ENCODE measurements at places on chromosomes 5 and 9.

GRCh38 chr9:73265876-73266275, 114.2 kb downstream of the ANXA1 start:
- no peak for DNase-seq

DNA sequence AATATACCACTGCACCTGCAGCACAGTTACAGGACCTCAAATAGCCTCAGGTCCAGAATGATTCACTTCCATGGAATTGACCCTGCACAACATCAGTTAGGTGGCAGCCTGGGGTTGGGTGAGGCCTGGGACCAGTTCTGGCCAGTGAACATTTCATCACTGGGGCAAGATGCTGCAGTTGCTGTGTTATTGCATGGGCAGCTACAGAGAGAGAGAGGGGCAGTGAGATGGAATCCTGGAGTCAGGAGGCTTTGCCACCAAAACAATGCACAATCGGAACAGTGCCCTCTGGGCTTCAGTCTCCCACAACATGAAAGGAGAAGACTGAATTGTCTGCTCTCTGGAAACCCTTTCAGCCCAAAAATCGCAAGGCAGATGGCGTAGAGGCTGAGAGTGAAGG, 51.8 kb downstream of the SH3TC2 start:
- no peak for DNase-seq

- no peak for DNase-seq
Observed at GRCh38 chr5:30932273-30933017, 261.0 kb upstream of the CDH6 start.

- DNase-seq, result no peak
Observed at GRCh38 chr5:158159621-158160020, 300.7 kb upstream of the CLINT1 start.

GRCh38 chr5:171956887-171957495, 49.4 kb downstream of the FBXW11 start:
- no peak for DNase-seq

- DNase-seq, result no peak
Observed at GRCh38 chr9:127569886-127570401, 42.1 kb upstream of the STXBP1 start.

GRCh38 chr5:2575871-2576270, 175.6 kb downstream of the IRX2 start:
- DNase-seq, result no peak

DNA sequence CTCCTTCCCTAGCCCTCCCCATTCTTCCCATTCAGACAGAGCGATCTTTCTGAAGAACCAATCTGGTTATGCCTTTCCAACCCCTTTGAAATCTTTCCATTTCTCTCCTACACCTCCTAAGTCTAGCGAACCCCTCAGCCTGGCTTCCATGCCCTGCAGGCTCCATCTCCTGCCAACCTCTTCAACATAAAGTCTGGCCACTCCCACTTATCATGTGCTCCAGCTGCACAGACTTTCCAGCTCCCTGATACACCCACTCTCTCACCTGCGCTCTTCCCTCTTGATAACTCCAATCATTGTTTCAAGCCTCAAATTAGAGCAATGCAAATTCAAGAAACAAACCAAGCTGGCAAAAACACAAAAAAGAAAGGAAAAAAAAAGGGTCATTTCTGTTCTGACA, 3.8 kb upstream of the ORM1 start:
- no peak for DNase-seq

DNA sequence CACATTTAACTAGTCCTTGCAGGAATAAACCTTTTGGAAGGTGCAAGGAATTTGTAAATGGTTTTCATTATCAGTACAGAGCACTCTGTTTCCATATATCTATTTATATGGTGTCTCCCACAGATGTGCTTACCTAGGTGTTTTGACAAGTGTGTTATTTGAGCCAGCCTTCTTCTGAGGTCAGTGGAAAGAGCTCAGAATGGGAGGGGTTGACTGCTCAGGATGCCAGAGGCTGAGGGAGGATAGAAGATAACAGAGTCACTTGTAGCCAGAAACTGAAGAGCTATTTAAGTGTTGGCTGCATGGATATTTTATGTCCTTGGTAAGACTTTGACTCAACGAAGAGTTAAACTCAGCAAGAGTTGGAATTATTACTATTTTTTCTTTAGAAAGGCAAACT, 5.0 kb downstream of the CMYA5 start:
- no peak for DNase-seq

DNA sequence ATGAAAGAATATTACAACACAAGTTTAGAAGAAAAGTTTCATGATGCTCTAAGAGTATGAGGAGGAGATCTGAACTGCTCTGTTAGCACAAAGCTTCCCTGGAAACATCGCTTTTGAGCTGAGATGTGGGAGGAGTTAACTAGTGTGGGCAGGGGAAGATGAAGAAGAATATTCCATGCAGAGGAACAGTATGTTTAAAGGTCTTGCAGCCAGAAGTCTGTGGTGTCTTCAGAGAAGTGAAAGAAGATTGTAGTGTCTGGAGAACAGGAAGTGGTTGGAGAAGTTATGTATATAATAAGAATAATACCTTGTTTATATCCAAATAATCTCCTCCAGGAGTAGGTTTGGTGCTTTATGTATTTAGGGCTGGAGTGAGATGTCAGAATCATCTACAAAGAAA, 406.7 kb downstream of the MAN2A1 start:
- no peak for DNase-seq

GRCh38 chr9:112015149-112015548, 118.5 kb downstream of the UGCG start:
- DNase-seq, result no peak

- no peak for DNase-seq
Observed at GRCh38 chr5:167888393-167888792, 403.1 kb upstream of the WWC1 start.

DNA sequence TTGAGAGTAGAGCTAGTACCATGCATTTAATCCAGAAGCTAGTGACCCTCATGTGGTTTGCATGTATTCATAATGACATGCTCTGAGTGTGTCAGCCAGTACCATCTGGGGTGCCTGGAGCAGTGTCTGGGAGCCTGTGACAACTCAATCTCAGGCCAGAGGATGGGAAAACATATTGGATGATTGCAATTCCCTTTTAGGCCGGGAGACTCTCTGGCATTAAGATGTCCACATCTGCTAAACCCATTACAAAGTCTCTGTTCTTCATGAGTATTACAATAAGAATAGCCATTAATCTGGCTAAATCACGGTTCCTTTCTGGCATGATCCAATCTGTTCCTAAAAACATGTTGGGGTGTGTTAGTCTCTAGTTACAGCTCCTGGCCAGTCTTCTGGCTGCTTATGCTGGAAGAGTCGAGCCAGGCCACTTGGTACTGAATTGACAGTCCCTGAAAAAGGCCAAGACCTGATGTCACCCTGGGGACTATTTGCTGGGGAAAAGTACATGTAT, 475.7 kb downstream of the ENC1 start:
- DNase-seq, result no peak

DNA sequence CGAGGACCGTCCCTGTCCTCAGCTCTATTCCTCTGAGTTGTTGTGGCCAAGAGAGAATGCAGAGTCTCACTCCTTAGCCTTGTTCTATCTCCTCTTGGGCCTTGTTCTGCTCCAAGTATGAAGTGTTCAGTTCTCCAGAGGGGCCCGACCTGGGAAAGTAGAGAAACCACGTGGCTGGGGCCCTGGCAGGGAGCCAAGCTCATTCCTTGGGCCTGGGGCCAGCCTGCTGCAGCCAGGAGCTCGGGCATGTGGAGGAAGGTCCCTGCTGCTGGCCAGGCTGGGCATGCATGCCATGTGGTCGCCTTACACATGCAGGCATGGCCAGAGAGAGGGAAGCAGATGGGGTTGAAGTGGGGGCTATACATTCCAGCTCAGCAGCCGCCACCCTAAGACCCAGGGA, 60.7 kb downstream of the COL27A1 start:
- DNase-seq, result no peak

GRCh38 chr5:71582945-71583584, 4.1 kb upstream of the MCCC2 start:
- DNase-seq, result no peak

GRCh38 chr9:89000371-89000781, 9.1 kb downstream of the S1PR3 start:
- DNase-seq, result no peak

GRCh38 chr9:105425816-105426433, 21.9 kb upstream of the FSD1L start:
- no peak for DNase-seq
